A549 treated with AZD2906 at 1 μM for 4 hours (cell line): ENCODE measurements at places on chromosomes 16 and 17. TPM values are rescaled to one million over a fixed set of nuclear protein-coding genes. Genes with fewer than 3 reads are reported as not detected.

Gene IRX3
- 4.8 to 7.4 TPM (median 6.6 TPM) in 5 replicates for total RNA-seq

Gene KRTAP4-1
- total RNA-seq = 0.08 to 0.13 TPM in 2 of 5 replicates, not detected in the others

Gene PDIA2
- total RNA-seq = 0.15 to 0.50 TPM (median 0.31 TPM) in 5 replicates

Gene CA7
- 0.05 to 0.06 TPM (median 0.06 TPM) in 3 of 5 replicates, not detected in the others for total RNA-seq

Gene TIGD7
- 0.72 to 1.4 TPM (median 1.2 TPM) in 5 replicates for total RNA-seq

Gene KRT24
- total RNA-seq = not detected in 5 replicates
